Activated CD4-positive, CD25-positive, alpha-beta regulatory T cell treated with anti-CD3 and anti-CD28 coated beads, Interleukin-2, amount 50 U/mL, for 16 hours (primary cell): ENCODE measurements at places on chromosomes 3 and 15.

GRCh38 chr3:38000965-38001455, 10.4 kb downstream of the VILL start:
- no peak for DNase-seq

- no peak for DNase-seq
Observed at GRCh38 chr3:11328196-11328945, 56.2 kb downstream of the ATG7 start.

- DNase-seq, result no peak
Observed at GRCh38 chr15:36152936-36153335, 426.5 kb upstream of the CDIN1 start.

DNA sequence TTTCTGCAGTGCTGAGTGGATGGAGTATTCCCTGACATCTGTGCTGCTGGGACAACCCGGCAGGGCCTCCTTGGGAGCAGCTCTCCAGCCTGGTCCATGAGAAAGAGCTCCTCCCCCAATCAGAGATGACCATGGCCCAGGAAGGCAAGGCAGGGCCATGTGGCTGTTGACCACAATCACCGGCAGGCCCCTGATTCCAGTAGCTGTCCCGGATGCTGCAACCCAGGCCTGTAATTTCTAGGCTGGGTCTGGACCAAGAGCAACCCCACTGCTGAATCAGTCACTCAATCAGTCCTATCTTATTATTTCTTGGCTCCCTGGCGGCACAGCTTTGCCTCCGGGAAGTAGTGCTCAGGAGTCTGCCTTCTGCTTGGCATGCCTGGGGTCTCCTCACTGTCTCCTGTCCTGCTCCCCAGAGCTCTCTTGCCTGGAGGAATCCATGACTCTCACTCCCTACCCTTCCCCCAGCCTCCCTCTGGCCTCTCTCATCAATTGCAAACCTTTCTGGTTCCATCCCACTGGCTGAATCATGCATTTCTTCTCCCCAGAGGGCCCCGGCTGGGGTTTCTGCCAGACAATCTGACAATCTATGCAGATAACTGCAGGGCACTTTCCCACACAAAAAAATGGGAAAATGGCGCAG, 32.6 kb upstream of the ITGA11 start:
- no peak for DNase-seq

DNA sequence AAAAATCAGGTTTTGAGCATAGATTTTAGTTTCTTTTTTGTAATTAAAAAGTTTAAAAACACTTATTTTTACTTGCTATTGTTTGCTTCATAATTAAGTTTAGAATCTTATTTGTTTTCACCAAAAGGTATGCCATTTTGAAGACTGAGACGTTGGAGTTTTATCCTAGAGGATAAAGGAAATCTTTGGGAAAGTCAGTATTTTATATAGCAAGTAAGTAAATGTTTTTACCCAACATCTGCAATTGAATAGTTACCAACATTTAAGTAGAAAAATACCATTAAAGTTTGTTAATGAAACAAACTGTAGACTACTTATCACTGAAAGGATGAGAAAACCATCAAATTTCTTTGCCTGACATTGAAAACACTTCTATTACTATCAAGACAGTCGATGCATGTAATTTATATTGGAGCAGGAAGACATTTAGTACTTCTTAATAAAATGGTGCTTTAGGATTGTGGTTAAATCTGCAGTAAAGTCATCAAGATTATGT, 14.0 kb upstream of the CHD2 start:
- no peak for DNase-seq
